Occipital lobe (tissue), 3 donors: ENCODE measurements at places on chromosomes 16 and 17.

DNA sequence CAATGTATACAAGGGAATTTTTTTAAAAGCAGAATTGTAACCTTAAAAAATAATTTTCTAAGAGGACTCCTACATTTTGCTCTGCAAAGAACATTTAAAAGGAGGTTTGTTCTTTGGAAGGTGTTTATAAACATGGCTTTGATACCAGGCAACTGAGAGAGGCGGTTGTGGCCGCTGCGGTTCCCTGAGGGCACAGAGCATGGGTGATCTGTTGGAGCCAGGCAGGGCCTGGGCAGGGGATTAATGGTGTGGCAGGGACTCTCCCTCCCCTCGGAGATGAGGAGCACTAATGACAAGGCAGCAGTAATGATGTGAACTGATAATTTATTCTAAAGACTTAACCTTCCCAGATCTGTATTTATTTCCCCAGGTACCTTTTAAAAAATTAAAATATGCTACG lies 65.4 kb downstream of the WWP2 start:
- DNase-seq, result no peak

DNA sequence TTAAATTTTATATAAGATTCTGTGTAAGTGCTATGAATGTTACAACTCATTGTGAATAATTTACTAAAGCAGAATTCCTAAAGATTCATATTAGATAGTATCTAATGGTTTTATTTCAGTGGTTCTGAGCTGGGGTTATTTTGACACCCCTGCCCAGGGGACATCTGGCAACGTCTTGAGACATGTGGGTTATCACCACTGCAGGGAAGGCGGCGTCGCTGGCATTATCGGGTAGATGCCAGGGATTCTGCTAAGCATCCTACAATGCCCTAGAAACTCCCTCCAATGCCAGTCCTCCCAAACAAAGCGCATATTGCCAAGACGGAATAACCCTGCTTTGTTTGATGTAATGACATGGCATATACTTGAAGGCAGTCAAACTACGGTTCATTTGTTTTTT lies 372.3 kb upstream of the ZFHX3 start:
- no peak for DNase-seq

- DNase-seq, result no peak
Observed at GRCh38 chr17:56756536-56756935, 77.2 kb downstream of the C17orf67 start.

- DNase-seq, result no peak
Observed at GRCh38 chr16:54554581-54554980, 268.0 kb upstream of the IRX3 start.

DNA sequence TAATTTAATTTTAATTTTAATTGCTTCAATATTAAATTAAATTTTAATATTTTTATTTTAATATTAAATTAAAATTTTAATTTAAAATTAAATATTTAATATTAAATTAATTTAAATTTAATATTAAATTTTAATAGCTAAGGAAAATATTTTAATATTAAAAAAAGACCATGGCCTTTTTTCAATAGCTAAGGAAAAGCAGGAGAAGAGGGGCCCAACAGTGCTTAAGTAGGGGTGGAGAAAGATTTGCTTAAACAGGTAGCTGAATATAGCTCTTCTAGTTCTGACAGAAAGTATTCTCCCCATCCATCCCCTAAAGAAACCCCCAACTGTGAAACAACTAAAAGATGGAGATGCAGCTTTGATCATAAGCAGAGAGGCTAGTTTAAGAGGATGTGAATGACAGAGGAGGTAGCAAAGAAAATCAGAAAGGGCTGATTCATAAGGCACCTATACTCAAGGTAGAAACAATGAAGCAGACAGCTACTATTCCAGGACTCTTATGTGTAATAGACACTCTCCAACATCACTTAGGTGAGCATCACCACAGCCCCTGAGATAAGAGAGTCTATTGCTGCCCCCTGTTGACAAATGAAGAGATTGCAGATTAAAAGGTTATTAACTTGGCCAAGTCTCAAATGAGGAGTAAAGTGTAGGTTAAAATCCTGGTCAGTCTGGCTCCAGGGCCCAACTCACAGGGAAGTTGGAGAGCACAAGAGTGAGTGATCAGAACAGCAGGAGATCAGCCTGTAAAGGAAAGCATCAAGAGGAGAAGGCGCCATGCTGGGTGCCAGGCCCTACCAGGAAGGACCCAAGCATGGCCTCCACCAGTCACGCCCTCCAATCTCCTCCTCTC lies 7.8 kb upstream of the RNASEK start:
- no peak for DNase-seq

- no peak for DNase-seq
Observed at GRCh38 chr17:68019336-68019674, 16.2 kb upstream of the KPNA2 start.

GRCh38 chr17:395974-396373 lies 43.4 kb upstream of the RPH3AL start:
- DNase-seq, result no peak

GRCh38 chr17:69960755-69961154 lies 114.3 kb upstream of the KCNJ16 start:
- no peak for DNase-seq

- no peak for DNase-seq
Observed at GRCh38 chr17:69411766-69412165, 2.7 kb upstream of the MAP2K6 start.

- DNase-seq, result no peak
Observed at GRCh38 chr16:80527297-80527696, 13.5 kb upstream of the DYNLRB2 start.

DNA sequence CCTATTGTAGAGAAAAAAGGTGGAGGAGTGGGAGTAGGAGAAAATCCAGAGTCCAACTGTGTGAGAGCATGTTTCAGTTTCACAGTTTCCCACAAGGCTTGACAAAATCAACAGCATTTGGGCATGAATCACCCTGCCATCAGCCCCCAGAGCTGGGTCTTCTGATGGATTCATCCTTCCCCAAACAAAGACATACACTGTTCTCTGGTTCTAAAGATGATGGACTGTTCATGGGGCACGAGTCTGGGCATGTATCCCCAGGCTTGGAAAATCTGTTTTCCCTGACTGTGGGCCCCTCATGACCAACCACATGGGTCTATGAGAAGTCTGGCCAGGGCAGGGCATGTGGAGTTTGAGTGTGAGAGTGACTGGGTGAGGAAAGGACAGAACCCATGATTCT lies 210.4 kb upstream of the IRX5 start:
- no peak for DNase-seq

DNA sequence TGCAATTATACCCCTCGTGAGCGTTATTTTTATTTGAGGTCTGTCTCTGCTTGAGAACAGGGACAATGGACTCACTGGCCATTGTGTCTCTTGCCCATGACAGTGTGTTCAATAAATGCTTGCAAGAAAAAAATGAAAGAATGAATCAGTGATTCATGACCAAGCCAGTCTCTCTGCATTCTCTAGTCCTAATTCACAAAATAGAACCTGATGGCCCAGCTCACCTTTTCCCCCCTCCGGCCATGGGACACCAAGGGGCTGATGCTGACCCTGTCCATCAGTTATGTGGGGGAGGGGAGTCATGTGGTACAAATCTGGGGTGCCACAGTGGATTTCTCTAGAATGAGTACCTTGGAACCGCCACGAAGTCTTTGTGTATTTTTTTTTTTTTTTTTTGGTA lies 38.2 kb downstream of the CCDC42 start:
- DNase-seq, result no peak

GRCh38 chr16:74699666-74700065 lies 996 bp downstream of the MLKL start:
- DNase-seq, result no peak

DNA sequence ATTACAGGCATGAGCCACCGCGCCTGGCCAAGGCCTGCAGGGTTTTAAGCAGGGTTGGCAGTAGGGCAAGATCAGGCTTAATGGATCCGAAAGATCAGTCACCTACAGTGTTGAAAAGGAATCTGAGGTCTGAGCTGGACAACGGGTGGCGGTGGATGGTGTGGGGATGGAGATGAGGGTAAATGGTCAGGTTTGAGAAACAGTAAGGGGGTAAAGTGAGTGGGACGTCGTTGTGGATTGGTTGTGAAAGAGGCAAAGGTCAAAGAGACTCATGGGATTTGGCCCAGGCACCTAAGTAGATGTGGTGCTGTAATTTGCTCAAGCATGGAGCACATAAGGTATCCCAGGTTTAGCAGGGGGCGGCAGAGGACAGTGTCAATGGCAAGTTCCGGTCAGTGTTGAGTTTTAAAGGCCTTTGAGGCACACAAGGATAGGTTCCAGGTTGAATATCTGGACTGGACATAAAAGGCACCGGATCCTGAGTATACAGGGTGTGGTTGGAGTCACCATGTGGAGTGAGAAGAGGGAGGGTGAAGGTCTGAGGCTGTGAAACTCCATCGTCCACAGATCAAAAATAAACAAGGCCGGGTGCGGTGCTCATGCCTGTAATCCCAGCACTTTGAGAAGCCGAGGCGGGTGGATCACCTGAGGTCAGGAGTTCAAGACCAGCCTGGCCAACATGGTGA lies 1.1 kb upstream of the SLC16A5 start:
- no peak for DNase-seq

DNA sequence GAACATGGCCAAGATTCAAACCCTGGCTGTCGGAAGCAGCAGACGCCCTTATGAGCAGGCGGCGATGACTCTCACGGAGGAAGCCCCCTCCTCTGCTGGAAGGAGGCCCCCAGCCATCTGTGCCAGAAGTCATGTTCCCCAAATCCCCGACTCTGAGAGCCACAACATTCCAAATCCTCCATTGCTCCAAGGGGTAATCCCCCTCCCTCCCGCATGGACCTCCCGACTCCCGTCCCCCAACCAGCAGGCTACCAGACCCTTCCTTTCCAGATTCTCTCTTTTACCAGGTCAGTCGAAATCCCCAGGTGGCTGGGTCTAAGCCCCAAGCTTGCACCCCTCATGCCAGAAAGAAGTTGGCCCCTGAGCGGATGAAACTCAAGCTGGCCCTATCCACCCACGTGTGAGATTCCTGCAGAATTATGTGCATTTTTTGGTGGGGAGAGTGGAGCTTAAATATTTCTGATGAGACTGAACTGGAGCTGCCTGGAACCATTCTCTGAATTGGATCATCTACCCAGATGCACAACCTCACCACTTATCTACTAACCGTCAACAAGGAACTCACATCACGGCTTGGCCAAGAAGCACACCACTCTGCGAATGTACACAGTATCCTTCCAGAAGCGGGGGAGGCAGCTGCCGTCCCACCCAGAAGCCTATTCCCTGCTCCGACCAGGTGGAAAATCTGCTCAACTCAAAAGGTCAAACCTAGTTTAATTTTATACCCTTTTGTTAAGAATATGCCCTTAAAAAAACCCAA lies 283.5 kb downstream of the C16orf95 start:
- no peak for DNase-seq

DNA sequence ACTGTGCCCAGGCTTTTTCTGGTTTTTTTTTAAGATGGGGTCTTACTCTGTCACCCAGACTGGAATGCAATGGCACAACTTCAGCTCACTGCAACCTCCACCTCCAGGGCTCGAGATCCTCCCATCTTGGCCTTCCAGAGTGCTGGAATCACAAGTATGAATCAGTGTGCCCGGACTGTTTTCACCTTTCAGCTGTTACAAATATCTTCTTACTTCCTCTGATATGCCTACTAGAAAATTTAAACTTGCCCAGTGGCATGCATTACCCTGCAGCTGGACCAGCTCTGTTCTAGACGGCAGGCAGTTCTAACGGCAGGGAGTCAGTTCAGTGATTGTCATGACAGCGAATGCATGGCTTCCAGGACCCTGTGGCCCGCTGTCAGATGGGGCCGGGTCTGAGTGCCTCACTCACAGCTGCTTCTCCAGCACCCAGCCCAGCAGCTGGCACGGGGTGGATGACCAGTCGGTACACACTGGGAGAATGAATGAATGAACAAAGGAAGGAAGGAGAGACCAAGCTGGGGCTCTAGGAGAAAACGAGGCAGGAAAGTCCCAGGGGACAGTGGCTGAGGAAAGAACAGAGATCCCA lies 28.0 kb upstream of the LITAF start:
- no peak for DNase-seq

- no peak for DNase-seq
Observed at GRCh38 chr17:15883617-15884111, 61.3 kb upstream of the ADORA2B start.

GRCh38 chr16:85360323-85361277 lies 248.3 kb upstream of the CIBAR2 start:
- no peak for DNase-seq

- DNase-seq, result no peak
Observed at GRCh38 chr16:30523768-30524574, 2.4 kb downstream of the ZNF768 start.

DNA sequence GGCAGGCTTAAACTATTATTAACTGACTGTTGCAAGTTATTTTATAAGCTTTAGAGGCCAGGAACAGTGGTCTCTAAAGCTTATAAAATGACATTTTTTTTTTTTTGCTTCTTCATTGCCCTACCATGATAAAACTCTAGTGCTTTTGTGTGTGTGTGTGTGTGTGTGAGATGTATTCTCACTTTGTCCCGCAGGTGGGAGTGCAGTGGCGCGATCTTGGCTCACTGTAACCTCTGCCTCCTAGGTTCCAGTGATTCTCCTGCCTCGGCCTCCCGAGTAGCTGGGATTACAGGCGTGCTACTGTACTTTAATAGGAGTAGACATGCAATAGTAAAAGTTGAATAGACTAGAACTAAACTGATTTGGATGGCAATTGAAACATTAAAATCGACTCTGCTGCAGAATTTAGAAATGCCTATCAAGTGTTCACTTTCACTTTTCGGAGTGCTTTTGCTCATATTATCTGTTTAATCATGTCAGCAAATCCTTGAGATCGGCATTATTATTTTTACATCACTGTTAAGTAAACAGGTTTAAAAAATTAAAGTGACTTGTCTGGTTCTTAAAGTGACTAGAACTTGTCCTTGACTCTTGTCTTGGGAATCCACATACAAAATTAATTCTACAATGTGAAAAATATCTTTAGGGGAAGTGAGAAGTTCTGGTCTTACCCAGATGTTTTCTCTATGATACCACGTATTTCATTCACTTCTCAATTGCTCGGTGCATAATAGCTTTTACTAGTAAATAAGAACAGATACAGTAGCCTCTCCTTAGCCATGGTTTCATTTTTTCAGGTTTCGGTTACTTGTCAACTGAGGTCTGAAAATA lies 8.4 kb upstream of the PCTP start:
- DNase-seq, result no peak

DNA sequence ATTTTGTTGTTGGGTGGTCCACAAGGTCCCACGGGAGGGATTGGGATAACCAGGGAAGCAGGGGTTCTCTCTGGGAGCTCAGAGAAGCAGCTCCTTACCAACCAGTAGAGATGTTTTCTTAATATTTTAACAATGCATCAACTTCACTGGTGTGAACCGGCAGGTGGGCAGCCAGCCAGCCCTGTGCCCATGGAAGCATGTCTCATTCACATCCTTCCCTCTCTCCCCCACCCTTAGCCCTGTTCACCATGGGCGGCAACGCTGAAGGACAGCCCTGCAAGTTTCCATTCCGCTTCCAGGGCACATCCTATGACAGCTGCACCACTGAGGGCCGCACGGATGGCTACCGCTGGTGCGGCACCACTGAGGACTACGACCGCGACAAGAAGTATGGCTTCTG lies 9.3 kb downstream of the MMP2 start:
- DNase-seq, result no peak
